ENCODE measurements at places on chromosomes 4 and X.

DNA sequence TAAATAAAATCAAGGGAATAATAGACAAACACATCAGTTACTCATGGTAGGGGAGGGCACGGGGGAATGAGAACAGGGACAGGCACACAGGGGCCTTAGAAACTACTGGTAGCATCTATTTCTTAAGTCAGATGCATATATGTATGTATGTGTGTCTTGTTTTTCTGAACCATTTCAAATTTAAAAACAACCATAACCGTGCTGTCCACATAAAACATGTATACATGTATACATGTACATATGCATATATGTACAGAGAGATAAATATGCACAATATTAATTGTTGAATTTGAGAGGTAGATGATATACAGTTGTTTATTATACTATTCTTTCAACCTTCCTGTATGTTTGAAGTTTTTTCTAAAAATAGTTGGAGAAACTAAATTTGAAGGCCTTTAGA is 7.8 kb upstream of the AWAT1 start:
- no peak for DNase-seq

DNA sequence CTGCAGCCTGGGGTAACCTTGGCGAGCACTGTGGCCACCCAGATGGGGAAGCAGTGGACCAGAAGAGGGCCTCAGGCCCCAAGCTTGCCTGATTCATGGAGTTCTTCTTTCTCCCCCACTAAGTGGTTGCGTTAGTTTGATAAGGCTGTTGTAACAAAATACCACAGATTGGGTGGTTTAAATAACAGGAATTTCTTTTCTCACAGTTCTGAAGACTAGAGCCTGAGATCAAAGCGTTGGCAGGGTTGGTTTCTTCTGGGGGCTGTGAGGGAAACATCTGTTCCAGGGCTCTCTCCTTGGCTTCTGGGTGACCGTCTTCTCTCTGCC is 105.7 kb upstream of the GATB start:
- DNase-seq = no peak

DNA sequence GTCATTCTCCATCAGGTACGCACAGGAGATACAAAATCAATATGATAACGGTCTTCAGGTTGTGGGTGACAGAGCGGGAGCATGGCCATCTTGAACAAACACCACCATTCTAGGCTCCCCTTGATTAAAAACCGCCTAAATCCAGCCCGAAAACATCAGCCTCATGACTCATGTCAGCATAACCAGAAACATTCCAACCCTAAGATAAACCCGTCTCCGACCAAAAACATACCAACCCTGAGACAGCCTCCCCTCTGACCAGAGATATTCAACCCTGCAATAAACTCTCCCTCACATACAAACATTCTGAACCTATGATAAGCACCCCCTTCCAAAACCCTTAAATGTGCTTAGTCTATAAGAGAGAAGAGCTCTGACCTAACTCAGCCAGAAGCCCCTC is 157.9 kb downstream of the DHRSX start:
- no peak for DNase-seq

DNA sequence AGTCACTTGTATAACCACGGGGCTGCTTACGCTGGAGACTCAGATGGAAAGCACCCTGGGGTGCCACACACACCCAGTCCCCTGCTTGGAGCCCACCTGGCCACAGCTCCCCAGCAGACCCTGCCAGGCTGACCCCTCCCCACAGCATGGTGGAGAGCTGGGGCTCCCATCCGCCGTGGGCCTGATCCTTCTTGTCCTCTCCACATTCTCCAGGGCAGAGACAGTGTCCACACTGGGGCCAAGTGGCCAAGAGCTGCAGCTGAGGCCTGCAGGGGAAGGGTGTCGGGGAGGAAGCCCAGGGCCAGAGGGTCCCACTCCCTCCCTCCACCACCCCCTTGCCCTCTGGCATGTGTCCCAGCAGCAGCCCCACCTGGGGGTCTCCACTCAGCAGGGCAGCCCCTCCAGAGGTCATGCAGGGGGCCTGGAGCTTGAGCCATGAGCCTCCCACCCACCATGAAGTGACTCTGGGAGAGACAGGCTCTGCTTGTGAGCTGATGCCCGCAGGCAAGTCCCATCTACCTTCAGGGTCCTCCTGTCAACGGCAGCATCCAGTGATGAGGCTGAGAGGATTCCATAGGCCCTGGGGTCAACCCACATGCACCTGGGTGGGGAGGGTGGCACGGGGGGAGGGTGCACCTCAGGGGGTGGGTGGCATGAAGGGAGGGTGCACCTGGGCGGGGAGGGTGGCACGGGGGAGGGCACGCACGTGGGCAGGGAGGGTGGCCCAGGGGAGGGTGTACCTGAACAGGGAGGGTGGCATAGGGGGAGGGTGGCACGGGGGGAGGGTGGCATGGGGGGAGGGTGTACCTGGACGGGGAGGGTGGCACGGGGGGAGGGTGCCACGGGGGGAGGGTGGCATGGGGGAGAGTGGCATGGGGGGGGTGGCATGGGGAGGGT is 56.4 kb downstream of the FAM53A start:
- DNase-seq = no peak

DNA sequence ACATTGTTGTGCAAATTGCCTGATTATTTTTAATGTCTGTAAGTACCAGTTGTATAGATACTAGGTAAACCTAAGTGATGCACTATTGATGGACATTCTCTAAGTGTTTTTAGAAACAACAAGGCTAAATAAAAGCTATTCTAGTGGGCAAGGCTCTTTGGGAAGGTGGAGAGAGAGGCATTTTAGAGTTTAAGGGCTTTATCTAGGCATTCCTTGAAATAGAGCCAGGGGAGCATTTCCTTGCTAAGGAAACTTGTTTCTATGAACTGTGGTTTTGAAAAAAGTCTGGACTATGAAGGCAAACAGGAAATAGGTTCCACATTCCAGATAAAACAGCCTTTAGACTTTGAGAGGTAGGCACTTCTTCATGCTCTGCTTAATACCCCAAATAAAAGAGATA is 23.8 kb downstream of the BMX start:
- DNase-seq = no peak

- no peak for DNase-seq
Measured at GRCh38 chr4:88865466-88865865, 167.8 kb upstream of the NAP1L5 start.

DNA sequence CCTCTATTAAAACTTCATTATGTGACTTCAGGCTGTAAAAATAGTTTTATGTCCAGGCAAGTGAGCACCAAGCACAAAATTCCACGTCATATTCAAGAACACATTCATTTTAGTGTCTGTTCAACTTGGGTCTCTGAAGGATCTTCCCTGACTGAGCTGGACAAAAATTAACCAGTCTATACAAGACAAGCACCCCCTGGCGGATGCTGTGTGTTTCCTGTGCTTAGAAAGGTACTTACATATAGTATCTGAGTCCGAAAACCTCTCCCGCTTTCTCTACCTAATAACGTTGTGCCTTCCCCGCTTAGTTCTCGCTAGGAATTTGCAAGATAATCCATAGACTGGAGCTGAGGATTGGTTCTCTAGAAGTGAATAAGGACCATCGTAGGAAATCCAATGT is 2214.5 kb upstream of the TENM3 start:
- DNase-seq = peak; percentile 20

DNA sequence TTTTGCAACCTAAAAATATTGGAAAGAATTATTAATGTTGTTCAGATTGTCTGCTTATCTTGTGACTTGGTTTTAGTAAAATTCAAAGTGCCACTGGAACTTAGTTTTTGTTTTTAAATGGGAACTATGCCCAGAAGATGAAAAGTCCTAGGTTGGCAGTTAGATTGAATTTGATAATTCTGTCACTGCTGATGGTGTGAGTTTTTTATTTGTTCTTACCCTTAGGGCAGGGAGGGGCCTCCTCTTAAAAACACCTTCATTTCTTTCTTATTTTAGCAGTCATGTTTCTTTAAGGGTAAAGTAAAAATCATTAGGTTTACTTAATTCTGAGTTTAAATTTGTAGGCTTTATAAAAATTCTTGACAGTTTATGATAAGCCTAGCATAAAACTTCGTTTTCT is 80.6 kb downstream of the AFF1 start:
- no peak for DNase-seq

DNA sequence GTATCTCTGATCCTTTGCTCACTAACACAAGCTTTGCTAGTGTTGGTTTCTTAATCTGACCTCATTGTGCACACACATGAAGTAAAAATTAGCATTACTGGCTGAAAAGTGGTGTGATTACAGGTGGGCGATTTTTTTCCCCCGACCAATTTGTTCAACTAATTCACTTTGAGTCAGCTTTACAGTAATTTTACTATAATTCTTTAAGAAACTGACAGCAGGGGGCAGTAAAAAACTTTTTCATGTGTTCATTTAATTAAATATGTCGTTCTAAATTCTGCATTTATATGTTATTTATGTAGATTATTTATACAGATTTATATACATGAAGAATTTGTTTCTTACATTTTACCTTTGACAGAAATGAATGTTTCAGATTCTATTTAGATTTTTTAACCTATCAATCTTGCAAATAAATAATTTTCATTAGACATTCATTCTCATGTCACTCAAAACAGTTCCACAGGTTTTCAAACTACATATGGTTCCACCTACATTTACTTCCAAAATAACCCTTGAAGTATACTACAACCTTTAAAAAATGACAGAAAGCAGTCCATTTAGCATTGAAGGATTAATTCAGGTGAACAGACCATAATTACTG is 17.5 kb downstream of the PALLD start:
- no peak for DNase-seq

- no peak for DNase-seq
Measured at GRCh38 chrX:41300758-41301437, 33.1 kb upstream of the DDX3X start.
